NCI-H1092 treated with DMSO at 0.1 percent for 48 hours (cell line): ENCODE measurements at places on chromosomes 4 and X.

DNA sequence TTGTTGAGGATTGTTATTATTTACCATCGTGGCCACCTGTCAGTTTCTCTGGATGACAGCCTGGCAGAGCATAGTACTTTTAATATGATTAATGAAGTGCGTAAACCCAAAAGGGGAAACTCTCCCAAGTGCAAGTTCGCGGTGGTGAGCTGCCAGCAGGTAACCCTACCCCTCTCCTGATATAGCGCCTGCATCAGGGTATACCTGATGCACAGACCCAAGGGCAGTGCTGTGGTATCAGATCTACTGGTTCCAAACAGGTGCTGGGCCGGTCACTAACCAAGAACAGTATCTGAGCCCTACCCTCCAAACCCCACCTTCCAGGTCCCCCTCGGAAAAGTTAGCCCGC lies 1.6 kb downstream of the RNF150 start:
- DNase-seq, result no peak

DNA sequence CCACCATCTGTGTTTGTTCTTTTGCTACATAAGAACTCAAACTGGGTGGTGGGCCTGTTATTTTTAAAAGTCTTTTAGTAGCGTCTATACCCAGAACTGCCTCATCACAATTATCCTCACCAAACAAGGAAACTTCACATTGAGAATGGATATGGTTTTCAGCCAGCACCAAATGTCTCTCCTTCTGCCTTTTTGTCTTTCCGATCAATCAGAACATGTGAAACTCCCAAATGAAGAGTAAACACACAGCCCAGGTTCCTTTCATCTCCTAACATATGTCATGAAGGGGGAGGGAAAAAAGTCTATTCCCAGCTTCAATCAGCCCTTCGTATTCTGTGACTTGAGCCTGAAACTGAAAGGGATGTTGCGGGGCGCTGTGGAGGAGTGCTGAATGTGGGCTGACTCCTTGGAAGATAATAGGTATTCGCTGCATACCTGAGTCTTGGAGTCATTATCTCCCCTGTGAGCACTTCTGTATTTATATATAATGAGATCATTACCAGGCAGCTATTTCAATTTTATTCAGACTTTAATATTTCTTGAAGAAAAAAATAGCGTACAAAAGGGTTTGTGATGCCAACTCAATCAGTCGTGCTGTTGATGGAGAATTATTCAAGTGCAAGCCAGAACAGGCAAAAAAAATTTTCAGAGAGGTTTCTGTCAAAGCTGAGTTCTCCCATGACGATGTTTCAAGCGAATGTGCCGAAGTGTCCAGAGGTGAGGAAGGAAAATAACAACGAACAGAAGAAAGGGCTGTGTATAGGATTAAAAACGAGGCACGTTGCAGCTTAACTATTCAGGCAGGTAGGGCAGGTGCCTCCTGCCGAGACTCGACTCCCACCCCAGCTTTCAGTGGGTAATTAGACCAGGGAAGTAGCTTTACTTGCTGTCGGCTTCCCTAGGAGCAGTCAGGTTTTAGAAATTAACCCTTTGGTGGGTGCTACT lies 163.9 kb upstream of the NOCT start:
- peak; percentile 69 for DNase-seq

GRCh38 chr4:119110121-119110520 lies 25.5 kb upstream of the MYOZ2 start:
- DNase-seq, result no peak

DNA sequence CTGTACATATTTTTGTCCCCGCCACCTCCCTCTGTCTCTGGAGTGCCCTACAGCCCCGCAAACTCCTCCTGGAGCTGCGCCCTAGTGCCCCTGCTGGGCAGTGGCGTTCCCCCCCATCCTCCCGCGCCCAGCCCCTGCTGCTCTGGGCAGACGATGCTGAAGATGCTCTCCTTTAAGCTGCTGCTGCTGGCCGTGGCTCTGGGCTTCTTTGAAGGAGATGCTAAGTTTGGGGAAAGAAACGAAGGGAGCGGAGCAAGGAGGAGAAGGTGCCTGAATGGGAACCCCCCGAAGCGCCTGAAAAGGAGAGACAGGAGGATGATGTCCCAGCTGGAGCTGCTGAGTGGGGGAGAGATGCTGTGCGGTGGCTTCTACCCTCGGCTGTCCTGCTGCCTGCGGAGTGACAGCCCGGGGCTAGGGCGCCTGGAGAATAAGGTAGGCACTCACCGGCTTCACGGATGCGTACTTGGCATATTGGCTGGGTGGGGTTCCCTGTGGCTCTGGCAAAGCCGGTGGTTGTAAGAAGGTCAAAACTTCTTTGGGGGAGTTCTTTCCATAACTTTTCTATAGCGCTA lies 653 bp downstream of the HHIP start:
- no peak for DNase-seq

DNA sequence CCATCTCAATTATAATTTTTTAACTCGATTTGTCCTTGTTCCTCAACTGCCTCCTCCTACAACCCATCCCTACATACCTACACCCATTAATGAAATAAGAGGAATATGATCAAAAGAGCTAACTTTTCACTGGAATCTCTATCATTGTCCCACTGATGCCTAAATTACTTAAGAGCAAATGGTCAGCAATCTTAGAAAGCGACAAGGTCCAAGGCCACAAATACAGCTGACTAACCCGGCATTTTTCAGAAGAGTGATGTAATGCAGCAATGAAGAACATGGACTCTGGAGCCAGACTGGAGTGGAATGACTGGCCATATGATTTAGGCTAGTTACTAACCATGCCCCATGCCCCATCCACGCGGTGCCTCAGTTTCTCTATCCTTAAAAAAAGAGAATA lies 56.2 kb downstream of the PPA2 start:
- DNase-seq, result no peak

GRCh38 chr4:140123666-140124377 lies 30.2 kb downstream of the MAML3 start:
- DNase-seq, result no peak
